Adrenal gland (tissue), 19 donors: ENCODE measurements at places on chromosomes 7 and 10. TPM values are rescaled to one million over a fixed set of nuclear protein-coding genes. Genes with fewer than 3 reads are reported as not detected.

- DNase-seq: no peak
These were observed 167.7 kb downstream of the DGKB start for GRCh38 chr7:14734839-14735321.

DNA sequence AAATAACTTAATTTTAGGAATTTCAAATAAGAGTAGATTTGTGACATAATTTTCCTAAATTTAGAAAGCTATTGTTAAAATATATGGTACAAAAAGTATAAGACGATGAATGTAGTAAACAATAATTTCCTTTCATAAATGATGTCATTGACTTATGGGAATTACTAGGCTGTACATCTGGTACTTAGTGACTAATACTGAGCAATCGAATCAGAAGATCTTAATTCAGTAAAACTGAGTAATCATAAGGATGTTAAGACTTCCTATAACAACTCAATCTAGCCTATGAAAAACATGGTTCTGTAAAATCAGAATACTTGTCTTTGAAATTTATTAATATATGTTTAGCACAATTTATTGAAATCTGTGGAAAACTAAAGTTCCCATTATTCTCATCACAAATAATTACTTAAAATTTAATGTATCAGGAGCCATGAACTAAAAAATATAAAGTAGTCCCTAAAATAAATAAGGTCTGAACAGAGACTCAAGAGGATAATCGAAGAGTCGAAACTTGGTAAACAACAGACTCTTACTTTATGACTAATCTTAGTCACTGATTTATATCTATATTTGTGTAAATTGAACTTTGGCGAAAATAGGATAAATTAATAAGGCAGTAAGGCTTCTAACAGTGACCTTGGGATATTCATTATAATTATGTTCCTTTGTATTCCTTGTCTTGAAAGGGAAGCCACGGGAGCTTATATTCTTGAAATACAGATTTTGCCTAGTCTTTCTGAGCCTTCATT, 142.1 kb downstream of the HGF start:
- DNase-seq: no peak

- no peak for DNase-seq
These were observed 2.2 kb downstream of the STRIP2 start for GRCh38 chr7:129436335-129436923.

OR13A1 gene
- polyA plus RNA-seq: not detected

DNA sequence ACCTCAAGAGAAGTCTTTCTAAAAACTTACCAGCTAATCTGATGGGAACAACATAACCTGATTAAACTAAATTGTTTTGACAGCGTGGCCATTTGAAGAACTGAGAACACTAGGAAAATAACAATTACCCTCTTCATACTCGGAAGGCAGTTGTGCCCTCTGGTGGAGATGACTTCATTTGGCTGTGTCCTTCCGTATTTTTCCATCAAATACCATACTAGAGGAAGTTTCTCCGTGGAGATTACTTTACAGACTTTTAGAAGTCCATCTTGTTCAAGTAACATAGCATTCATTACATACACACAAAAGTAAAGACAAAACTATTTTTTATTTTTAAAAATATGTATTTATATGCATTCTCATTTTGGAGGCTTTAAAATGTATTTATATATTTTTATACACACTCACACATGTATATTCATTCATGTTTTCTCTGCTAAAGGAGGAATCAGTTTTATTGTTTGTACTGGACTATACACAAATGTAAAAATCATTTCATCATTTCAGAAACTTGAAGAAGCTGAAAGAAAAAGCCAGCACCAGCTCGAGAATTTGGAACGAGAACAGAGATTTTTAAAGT, 25.2 kb downstream of the SMNDC1 start:
- peak; percentile 57 for DNase-seq

DNA sequence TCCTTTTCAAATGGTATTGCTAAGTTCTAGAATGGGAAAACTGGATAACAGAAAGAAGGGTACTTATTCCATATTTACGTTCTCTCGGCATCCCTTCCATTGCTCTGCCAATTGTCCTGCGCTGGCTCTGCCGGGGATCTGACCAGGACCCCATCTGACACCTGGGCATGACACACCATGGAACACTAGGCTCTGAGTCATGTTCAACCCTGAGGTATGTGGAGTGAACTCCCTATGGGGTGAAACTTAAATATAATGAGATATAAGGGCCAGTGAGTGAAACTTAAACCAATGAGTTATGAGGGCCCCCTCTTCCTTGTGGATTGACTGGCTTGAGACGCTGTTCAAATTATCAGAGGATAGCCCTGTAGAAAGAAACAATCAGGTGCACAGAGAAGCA, 55.1 kb upstream of the ZEB1 start:
- DNase-seq: no peak

PLA2G12B gene
- polyA plus RNA-seq: not detected
